ENCODE measurements at places on chromosomes 7 and 10. TPM values are rescaled to one million over a fixed set of nuclear protein-coding genes. Genes with fewer than 3 reads are reported as not detected.

GRCh38 chr10:122248356-122249302 lies 22.5 kb upstream of the BTBD16 start:
- no peak for DNase-seq

DNA sequence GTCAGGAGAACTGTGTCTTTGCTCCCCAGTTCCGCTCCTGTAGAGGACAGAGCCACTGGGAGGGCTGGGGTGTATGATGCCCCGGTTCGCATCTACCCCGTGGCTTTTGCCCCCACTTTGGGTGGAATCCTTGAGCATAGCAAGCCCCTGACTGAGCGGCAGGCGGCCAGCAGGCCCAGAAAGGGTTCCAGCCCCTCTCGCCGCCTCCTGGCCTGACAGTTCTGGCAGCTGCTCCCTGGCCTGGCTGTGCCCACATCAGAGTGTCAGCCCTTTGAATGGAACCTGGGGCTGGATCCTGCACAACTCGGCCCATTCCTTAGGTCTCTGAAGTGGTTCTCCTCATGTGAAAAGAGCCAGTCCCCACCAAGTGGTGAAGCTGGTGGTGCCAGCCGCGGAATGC lies 106.7 kb downstream of the GRK5 start:
- DNase-seq = no peak

PON1 gene
- total RNA-seq = not detected

- DNase-seq = no peak
Observed at GRCh38 chr10:90856964-90857634, 740 bp downstream of the HTR7 start.

GRCh38 chr10:89241026-89241425 lies 10.5 kb downstream of the LIPA start:
- no peak for DNase-seq

DNA sequence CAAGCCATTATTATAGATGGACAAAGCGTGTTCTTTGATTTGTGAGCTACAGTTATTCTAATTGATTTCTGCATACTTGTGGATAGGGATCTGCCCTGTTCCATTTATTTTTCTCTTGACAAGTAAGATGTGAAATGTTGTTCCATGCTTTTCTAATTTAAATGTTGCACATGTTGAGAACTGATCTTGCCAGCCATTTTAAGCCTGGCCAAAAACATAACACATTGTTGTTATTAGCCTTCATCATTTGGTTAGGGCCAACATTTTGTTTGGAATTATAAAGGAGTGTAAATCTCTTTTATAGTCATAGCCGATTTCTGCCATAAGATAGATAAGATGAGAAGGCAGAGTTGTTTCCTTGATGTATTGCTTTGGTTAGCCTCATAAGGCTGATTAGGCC lies 117.0 kb downstream of the WNT2 start:
- no peak for DNase-seq

CYP2C8 gene
- not detected for total RNA-seq

DNA sequence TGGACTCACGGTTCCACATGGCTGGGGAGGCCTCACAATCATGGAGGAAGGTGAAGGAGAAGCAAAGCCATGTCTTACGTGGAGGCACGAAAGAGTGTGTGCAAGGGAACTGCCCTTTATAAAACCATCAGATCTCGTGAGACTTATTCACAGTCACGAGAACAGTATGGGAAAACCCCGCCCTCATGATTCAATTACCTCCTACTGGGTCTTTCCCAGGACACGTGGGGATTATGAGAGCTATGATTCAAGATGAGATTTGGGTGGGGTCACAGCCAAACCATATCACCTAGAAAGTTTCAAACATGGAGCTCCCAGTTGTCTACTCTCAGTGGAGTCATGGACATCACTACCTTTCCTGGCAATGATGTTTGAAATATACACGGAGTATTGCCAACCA lies 49.6 kb downstream of the CYCS start:
- peak; percentile 10 for DNase-seq

- peak; percentile 62 for DNase-seq
Observed at GRCh38 chr10:97427571-97428179, 1.7 kb downstream of the PGAM1 start.

SPDYE8 gene
- not detected for total RNA-seq

MNX1 gene
- total RNA-seq = not detected

GRCh38 chr7:106120500-106120899 lies 8.4 kb upstream of the SYPL1 start:
- DNase-seq = no peak

DNA sequence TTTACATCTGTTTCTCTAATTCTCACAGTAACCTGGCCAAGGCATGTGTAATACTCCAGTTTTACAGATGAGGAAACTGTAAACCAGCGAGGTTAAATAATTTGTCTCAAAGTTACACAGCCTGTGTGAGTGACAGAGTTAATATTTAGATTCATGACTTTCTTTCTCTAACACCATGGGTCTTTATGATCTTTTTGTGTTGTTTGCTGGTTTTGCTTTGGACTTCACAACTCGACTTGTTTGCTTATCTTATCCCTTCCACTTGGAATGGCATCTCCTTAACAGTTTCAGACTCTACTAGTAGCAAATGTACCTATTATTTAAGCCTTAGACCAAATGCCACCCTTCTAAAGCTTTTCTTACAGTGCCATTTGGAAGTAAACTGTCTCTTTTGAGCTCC lies 34.4 kb downstream of the MXI1 start:
- no peak for DNase-seq

GPR26 gene
- total RNA-seq = not detected

CCDC71L gene
- total RNA-seq = 220 TPM

GRCh38 chr7:124071843-124072242 lies 39.0 kb upstream of the TMEM229A start:
- DNase-seq = no peak

GRCh38 chr10:62464308-62464707 lies 90.1 kb downstream of the ZNF365 start:
- DNase-seq = no peak

NME8 gene
- not detected for total RNA-seq

GRCh38 chr7:142414135-142414534 lies 156.3 kb upstream of the PRSS58 start:
- no peak for DNase-seq

- DNase-seq = no peak
Observed at GRCh38 chr10:85008488-85009184, 680.2 kb downstream of the CCSER2 start.

MMP21 gene
- 0.05 TPM for total RNA-seq

GRCh38 chr10:124864421-124865193 lies 63.0 kb downstream of the ABRAXAS2 start:
- peak; percentile 34 for DNase-seq

DNA sequence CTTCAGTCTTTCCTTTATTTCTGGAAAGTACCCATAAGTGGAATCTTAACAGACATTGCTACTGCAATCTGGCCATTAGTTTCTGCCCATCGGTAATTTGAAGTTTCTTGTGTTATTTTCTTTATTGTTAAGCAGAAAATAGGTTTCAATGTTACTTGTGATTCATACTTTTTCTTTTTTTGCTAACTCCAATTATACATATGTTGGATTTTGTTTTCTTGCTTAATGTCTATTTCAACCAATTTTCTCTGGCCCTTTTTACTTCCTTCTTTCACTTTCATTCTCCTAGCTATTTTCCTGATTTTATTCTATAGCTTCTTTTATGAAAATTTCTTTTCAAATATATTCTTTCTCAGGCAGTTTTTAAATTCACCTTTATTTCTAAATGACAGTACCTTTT lies 457.4 kb downstream of the TCERG1L start:
- no peak for DNase-seq

EZH2 gene
- total RNA-seq = 37.1 TPM

DNA sequence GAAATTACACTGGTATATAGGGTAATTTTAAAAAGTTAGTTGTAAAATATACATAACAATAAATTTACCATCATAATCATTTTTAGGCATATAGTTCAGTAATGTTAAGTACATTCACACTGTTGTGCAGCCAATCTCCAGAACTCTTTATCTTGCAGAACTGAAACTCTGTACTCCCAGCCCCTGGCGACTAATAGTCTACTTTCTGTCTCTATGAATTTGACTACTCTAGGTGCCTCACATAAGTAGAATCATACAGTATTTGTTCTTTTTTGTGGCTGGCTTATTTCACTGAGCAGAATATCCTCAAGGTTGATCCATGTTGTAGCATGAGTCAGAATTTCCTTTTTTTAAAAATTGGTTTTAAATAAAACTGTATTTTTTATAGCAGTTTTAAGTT lies 41.4 kb downstream of the NRF1 start:
- DNase-seq = no peak

TUBAL3 gene
- total RNA-seq = not detected

Measured in M059J (cell line).